ENCODE measurements at places on chromosomes 16 and 17.

DNA sequence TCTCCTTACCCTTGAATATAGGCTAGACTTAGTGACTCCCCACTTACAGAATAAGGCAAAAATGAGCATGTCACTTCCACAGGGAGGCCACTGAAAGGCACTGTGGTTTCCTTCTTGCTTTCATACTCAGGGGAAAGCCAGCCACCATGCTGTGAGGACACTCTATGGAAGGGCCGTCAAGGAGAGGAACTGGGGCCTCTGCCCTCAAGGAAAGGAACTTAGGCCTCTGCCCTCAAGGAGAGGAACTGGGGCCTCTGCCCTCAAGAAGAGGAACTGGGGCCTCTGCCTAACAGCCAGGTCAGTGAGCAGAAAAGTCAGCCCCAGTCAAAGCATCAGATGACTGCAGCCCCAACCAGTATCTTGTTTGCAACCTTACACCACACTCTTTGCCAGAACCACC is 30.1 kb downstream of the VPS35 start:
- H3K36me3 ChIP-seq = peaks cover 15% of the 10 kb centered on the region
- DNase-seq = no peak
- H3K27ac ChIP-seq = no peak overlapping the region
- H3K27me3 ChIP-seq = no peaks in the 10 kb centered on the region
- H3K4me1 ChIP-seq = no peaks in the 10 kb centered on the region
- H3K4me3 ChIP-seq = no peak overlapping the region

GRCh38 chr16:87608400-87608985 is 6.2 kb downstream of the JPH3 start:
- no peaks in the 10 kb centered on the region for H3K36me3 ChIP-seq
- peaks cover 8% of the 10 kb centered on the region for H3K4me1 ChIP-seq
- H3K4me3 ChIP-seq = no peak overlapping the region
- peak; percentile 87 for DNase-seq
- no peak overlapping the region for H3K27ac ChIP-seq

DNA sequence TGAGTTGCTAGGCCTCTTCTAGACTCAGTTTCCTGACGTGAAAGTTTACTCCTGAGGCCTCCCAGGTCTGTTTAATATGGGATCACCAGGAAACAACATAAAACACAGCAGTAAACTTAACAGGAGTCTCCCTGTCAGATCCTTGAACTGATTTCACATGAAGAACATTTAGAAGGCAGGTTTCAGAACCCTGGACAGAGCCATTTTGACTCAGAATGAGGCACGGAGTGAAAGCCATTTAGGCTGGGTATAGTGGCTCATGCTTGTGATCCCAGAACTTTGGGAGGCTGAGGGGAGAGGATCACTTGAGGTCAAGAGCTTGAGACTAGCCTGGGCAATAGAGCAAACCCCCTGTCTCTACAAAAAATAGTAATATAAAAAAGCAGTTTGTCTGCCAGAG is 289.1 kb downstream of the CA10 start:
- no peak overlapping the region for H3K27ac ChIP-seq
- peak; percentile 84 for DNase-seq
- H3K4me3 ChIP-seq = no peak overlapping the region
- no peaks in the 10 kb centered on the region for H3K36me3 ChIP-seq
- H3K4me1 ChIP-seq = no peaks in the 10 kb centered on the region

DNA sequence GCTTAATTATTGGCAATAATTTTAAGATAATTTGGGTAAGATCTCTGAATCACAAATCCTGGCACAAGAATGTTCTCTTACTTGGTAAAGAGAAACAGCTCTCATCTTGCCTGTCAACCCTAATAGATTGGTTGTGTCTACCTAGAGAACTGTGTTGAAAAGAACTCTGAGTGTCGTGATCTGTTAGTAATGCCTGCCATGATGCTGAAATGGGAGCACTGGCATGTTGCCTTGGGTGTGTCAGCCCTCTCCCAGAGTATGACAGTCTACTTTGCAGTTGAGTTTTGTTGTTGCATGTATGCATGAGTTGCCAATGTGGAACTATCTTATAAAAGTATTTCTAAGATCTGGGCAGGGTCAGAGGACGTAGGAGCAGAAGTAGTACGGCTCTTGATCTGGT is 221.4 kb downstream of the MAF start:
- no peaks in the 10 kb centered on the region for H3K4me1 ChIP-seq
- H3K27ac ChIP-seq = no peak overlapping the region
- H3K4me3 ChIP-seq = no peak overlapping the region
- no peaks in the 10 kb centered on the region for H3K36me3 ChIP-seq
- DNase-seq = no peak

- no peaks in the 10 kb centered on the region for H3K36me3 ChIP-seq
- H3K4me3 ChIP-seq = no peak overlapping the region
- H3K27me3 ChIP-seq = no peaks in the 10 kb centered on the region
- no peak overlapping the region for H3K27ac ChIP-seq
- peaks cover 17% of the 10 kb centered on the region for H3K4me1 ChIP-seq
Measured at GRCh38 chr17:80770881-80771611, 220.6 kb upstream of the CHMP6 start.

DNA sequence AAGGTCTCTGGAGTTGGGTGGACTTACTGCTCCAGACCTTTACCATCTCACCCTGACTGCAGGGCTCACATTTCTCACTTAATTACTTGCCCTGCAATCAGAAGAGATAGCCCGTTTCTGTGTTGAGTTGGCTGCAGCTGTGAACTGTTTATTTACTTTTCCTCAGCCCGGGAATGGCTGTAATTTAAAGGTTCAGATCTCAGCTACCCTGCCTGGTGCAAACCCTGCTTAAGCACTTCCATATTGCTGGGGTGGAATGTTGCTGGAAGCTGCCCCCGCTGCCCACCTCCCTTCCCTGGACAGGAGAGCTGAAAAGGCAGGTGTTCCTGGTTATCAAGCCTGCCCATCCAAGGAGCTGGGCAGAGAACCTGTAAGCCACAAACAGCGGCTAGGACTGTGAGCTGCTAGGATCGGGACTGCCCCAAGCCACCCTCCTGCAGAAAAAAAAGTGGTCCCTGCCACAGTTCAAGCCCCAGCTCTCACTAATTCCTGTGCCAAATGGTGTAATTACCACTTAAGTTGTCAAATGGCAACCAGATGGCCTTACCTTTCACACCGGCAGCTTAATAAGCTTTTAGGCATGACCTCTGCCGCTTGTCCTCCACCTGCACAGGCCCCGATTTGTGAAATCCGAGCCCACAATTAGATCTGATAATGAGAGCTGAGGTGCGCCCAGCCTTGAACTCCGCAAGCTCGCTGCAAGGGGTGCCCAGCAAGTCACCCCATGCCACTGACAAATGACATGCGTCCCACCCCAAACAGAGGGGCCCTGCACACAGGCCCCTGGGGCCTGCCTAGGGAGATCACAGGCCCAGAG is 269.8 kb downstream of the C16orf95 start:
- H3K4me3 ChIP-seq = no peak overlapping the region
- peaks cover 12% of the 10 kb centered on the region for H3K4me1 ChIP-seq
- H3K36me3 ChIP-seq = no peaks in the 10 kb centered on the region

DNA sequence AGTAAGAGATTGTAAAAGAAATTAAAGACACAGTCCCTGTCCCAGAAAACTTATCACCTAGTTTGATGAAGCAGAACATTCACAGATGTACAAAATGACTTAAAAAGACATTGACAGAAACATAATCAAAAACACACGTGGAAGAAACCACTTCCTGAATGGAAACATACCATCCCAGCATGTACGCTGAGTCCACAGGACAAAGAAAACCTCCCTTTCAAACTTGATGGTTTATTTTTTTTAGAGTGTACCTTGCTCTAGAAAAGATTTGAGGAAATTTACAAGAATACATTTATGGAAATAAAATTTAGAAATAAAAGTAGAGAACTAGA is 140.9 kb downstream of the PMP22 start:
- no peak overlapping the region for H3K4me3 ChIP-seq
- H3K36me3 ChIP-seq = no peaks in the 10 kb centered on the region
- no peak for DNase-seq
- peaks cover 22% of the 10 kb centered on the region for H3K4me1 ChIP-seq
- H3K27ac ChIP-seq = no peak overlapping the region

DNA sequence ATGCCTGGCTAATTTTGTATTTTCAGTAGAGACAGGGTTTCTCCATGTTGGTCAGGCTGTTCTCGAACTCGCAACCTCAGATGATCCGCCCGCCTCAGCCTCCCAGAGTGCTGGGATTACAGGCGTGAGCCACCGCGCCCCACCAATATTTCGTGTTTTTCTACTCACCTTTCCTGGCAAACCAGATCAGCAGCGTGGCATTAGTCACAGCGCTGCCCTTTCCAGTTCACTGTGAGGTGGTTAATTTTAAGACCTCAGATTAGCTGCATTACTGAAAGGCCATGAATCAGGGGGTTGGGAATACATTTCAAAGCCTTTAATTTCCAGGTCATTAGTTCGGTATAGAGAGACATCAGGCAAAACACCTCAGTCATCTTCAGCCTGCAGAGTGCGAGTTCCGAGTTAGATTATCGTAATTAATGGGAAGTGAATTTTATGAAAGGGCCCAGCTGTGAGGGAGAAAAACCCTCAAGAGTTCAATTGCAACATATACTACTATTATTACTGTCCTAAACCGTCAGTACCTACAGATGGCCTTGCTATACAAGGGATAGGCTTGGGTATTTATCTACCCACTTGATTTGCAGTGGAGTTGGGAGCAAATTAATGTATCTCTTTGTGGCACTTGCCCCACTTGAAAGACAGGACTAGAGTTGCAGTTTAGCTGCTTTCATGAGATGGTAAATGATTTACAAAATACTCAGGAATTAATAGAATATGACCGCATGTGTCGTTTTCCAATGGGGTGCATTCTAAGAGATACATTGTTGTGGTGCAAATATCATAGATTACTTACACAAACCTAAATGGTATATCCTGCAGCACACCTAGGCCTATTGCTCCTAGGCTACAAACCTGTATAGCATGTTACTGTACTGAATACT is 2.1 kb upstream of the USP32 start:
- H3K4me1 ChIP-seq = peaks cover 18% of the 10 kb centered on the region
- no peaks in the 10 kb centered on the region for H3K36me3 ChIP-seq
- H3K27me3 ChIP-seq = no peaks in the 10 kb centered on the region
- H3K27ac ChIP-seq = no peak overlapping the region
- no peak overlapping the region for H3K4me3 ChIP-seq

DNA sequence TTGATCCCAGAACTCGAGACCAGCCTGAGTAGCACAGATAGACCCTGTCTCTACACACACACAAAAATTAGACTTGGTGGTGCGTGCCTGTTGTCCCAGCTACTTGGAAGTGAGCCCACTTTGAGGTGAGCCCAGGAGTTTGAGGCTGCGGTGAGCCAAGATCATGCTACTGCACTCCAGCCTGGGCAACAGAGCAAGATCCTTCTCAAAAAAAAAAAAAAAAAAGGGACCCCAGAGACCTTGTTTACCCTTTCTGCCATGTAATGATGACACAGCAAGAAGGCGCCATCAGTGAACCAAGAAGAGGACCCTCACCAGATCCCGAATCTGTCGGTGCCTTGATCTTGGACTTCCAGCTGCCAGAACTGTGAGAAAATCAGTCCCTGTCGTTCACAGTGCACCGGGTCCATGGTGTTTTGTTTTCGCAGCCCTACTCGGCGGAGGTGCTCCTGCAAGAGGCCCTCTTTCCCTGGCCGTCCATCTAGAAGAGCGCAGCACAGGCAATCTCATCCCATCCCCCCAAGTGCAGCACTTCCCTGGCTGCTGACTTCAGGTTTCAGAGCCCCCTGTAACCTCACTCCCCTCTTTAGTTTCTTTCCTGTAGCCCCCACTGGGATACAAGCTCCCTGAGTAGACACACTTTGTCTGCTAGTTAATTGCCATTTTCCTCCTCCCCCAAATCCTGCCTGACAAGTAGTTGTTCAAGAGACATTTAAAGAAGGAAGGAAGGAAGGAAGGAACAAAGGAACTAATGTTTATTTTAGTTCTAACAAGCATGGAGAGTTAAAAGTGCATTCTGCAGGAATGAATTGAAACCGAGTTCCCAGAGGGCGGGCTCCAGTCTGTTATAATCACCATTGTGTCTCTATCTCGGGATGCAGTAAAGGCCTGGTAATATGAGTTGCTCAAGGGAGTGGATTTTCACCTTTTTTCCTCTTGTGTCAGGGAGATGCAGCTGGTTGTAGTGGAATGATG is 115.3 kb downstream of the SNX29 start:
- peak overlapping the region; percentile 30 for H3K4me3 ChIP-seq
- H3K27ac ChIP-seq = peak overlapping the region; percentile 47
- peaks cover 25% of the 10 kb centered on the region for H3K27me3 ChIP-seq
- peak; percentile 58 for DNase-seq

Measured in neural progenitor cell (in vitro differentiated cells).